ENCODE measurements at places on chromosomes 7 and 10. TPM values are rescaled to one million over a fixed set of nuclear protein-coding genes. Genes with fewer than 3 reads are reported as not detected.

The C10orf62 gene
- total RNA-seq = 0.10 TPM

The KEL gene
- not detected for total RNA-seq

The NAT16 gene
- not detected for total RNA-seq

The OIT3 gene
- total RNA-seq = 0.19 TPM

The FGFR2 gene
- total RNA-seq = not detected

The EBLN1 gene
- not detected for total RNA-seq

The PTPN20 gene
- 0.19 TPM for total RNA-seq

The ZNF853 gene
- total RNA-seq = 0.65 TPM

The PITX3 gene
- total RNA-seq = not detected

The TSPAN13 gene
- 29.7 TPM for total RNA-seq

The EGR2 gene
- total RNA-seq = 0.33 TPM

The ITGA8 gene
- total RNA-seq = 0.57 TPM
